ENCODE measurements at places on chromosomes 3 and 15.

DNA sequence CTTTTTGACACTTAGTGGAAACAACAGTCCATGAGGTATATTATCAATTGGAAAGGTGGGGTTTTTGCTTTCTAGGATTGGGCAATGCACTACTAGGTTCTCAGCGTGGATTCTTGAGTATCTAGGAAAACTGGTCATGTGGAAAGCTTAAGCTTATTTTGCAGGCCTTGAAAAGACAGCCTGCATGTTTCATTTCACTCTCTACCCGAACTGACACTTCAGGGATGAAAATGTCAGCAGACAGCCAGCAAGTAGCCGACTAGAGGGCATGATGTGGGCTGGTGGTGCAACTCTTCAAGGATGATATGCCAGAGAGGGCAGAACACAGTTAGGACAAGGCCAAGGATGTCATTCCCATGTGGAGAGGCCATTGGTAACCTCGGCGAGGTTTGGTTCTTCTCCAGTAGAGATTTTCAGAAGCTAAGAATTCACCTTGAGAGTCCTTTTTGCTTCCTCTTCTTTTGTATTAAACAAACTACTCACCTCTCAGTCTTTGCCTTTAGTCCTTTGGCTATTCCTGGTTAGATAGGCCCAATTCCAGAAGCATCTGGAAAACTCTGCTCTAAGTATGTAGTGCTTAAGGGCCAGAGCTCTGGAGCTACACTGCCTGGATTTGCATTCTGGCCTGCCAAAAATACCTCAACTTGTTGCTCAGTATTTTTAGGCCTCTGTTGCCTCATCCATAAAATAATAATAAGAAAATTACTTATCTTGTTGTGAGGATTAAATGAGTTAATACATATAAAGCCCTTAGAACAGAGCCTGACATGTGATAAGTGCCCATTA lies 17.9 kb downstream of the LPP start:
- DNase-seq, result no peak

- no peak for DNase-seq
These were observed 43.5 kb downstream of the CEMIP start for GRCh38 chr15:80822676-80823075.

GRCh38 chr15:60661080-60661645 lies 182.2 kb upstream of the ICE2 start:
- DNase-seq, result no peak

- no peak for DNase-seq
These were observed 425.1 kb upstream of the NECTIN3 start for GRCh38 chr3:110646496-110646895.

GRCh38 chr15:89333959-89334509 lies 590 bp downstream of the POLG start:
- DNase-seq, result no peak

DNA sequence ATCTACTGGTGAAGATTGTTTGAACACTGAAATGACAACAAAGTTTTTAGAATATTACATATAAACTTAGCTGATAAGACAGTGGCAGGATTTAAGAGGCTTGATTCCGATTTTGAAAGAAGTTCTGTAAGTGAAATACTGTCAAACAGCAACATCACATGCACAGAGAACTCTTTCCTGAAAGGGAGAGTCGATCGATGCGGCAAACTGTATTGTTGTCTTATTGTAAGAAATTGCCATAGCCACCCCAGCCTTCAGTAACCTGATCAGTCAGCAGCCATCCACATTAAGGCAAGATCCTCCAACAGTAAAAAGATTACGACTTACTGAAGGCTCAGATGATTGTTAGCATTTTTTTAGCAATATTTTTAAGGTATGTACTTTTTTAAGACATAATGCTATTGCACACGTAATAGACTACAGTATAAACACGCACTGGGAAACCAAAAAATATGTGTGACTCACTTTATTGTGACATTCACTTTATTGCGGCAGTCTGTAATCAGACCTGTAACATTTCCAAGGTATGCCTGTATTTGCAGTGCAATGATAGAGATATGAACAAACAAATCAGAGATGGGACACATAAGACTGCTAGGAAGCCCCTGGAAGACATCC lies 225.6 kb upstream of the UBE2E1 start:
- DNase-seq, result no peak

DNA sequence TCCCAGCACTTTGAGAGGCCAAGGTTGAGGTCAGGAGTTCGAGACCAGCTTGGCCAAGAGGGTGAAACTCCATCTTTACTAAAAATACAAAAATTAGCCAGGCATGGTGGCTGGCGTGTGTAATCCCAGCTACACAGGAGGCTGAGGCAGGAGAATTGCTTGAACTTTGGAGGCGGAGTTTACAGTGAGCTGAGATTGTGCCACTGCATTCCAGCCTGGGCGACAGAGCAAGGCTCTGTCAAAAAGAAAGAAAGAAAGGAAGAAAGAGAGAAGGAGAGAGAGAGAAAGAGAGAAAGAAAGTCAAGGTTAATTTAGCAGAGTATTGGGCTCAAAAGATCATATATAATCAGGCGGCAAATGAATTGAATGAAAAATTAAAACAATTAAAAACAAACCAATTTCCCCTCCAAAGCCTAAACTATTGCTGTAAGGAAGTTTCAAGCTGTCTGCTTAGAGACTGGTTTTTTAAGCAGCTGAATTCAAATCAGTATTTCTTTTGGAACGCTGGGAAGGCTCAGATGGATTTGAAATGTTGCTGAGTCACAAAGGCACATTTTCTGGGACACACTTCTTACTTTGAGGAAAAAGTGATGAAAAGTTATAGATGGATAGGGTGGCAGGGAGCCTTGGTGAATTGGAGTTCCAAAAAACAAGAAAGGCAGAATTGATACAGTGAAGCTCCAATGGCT lies 81.3 kb upstream of the BHLHE40 start:
- no peak for DNase-seq

DNA sequence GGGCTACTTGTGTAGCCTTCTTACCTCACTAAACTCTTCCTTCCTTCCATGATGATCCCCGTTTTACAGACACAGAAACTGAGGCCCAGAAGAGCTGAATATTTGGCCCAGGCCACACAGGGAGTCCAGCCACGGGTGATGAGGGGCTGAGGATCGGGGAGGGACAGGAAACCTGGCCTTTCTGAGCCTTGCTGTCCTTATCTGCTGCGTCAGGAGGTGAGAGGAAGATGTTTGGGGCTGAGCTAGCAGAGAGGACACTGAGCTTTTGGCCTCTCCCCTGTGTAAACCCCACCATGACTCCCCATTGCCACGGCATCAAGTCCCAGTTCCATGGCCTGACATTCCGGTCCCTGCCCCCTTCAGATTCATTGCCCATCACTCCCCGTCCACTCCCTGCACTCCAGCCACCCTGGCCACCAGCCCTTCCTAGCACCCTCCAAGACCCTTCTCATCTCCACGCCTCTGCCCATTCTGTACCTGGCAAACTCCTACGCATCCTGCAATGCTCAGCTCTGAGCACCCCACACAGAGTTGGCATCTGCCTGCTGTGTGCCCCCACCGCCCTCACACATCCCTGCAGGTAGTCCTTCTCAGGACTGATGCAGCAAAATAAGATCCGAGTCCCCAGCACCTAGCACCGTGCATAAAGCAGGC lies 103.0 kb downstream of the FBLN2 start:
- DNase-seq, result no peak

- no peak for DNase-seq
These were observed 7.4 kb downstream of the POC1A start for GRCh38 chr3:52146811-52147210.

DNA sequence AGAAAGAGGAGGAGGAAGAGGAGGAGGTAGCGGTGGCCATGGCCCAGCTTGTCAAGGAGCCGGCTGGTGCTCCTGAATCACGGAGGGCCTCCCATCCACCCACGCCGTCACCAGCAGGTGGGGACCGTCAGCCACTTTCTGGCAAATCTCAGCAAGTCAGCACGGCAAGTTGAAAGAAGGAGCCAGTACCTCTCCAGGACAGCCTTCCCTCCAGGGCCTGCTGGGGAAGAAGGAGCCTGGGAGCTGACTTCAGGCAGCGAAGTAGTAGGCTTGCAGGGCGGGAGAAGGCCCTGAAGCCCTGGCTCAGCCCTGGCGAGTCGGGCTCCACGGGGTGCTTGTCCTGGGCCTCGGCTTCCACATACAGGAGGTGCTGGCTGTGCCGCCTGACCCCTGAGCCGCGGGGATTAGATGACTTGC lies 99.2 kb upstream of the TRPM1 start:
- peak; percentile 58 for DNase-seq

- no peak for DNase-seq
These were observed 6.2 kb upstream of the ATP13A4 start for GRCh38 chr3:193560870-193561269.

DNA sequence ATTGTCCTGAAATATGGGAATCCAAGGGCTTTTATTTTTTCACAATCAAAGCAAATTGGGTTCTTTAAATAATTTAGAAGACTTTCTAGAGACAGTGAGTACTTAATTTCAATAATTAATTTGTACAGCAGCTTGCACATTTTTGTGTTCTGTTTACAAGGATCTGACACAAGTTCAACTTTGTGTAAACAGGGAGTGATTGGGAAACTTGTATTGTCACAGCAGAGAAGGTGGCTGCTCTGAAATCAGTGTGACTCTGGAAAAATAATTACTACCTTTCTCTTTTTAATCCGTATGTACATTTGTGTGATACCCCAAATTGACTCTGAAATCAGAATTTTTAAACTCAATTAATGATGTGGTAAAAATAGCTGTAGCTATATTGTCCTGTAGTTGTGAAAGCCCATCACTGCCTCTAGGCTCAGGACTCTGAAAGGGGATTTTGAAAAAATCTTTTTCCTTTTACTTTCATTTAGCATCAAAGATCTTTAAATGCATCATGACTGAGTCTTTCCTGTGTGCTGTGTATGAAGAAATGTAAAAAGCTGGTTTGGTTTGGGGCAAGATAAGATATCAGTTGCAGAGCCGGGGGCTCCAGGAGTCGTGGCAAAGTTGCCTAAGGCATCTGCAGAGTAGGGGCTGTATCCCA lies 45.1 kb downstream of the MFSD1 start:
- DNase-seq, result no peak

- DNase-seq, result no peak
These were observed 15.3 kb upstream of the COLQ start for GRCh38 chr3:15536856-15537255.

DNA sequence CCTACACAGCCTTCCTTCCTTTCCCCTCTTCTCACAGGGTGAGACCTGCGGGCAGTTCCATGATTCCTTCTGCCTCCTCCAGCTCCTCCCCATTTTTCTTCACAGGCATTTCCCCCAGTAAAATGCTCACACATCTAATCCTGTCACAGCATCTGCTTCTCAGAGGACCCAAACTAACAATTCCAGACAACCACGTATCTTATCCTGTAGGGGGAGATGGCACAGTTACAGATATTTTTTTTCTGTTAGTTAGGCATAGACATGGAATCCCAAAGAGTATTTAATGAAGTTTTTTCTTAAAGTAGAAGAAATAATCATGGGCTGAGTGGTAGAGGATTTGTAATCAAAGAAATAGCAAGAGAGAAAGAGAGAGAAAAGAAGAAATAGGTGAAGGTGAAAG lies 373.1 kb upstream of the ADAMTS9 start:
- no peak for DNase-seq

DNA sequence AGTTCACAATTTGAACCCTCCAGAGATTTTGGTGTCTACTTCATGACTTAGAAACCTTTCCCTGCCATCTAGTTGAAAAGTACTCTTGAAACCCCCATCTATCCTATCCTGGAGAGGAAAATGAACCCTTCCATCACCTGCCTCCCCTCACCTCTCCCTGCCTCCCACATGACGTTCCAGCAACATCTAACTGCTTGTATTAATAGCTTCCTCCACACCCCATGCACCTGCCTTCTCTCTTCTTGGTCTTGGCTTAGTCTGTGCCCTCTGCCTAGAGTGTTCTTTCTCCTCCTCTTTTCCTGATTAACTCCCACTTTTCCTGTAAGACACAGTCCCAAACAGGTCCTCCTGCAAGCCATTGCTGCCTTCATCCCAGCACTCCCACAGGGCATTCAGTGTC lies 107.8 kb downstream of the LIPC start:
- DNase-seq, result no peak

GRCh38 chr15:96716075-96716474 lies 385.6 kb downstream of the NR2F2 start:
- no peak for DNase-seq

- DNase-seq, result no peak
These were observed 513.4 kb downstream of the SHQ1 start for GRCh38 chr3:72334681-72335457.

- DNase-seq, result no peak
These were observed 285.4 kb upstream of the ROPN1 start for GRCh38 chr3:124277144-124277890.

DNA sequence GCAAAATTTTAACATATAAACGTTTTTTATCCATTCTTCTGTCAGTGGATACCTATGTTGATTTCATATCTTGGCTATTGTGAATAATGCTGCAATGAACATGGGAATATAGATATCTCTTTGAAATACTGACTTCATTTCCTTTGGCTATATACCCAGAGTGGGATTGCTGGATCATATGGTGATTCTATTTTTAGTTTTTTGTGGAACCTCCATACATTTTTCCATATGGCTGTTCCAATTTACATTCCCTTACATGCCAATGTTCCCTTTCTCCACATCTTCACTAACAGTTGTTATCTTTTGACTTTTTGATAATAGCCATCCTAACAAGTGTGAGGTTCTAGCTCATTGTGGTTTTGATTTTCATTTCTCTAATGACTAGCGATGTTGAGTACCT lies 344.6 kb downstream of the EPHA3 start:
- no peak for DNase-seq

DNA sequence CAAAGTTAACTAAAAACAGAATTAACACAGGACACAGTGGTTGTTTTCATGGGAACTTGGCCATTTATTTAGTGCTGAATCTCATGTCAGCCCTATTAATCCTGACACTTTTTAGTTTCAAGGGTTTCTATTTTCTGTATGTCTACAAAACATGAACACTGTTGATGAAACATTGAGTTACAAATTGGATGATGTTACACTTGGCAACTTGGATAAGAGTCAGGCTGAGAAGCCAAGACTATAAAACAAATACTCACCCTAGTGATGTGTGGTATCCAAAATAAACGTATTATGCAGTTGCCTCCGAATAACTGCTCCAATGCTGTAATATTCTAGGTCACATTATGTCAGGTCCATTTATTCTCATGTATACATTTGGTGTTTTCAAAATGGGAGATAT lies 349.6 kb downstream of the ZIC1 start:
- no peak for DNase-seq

DNA sequence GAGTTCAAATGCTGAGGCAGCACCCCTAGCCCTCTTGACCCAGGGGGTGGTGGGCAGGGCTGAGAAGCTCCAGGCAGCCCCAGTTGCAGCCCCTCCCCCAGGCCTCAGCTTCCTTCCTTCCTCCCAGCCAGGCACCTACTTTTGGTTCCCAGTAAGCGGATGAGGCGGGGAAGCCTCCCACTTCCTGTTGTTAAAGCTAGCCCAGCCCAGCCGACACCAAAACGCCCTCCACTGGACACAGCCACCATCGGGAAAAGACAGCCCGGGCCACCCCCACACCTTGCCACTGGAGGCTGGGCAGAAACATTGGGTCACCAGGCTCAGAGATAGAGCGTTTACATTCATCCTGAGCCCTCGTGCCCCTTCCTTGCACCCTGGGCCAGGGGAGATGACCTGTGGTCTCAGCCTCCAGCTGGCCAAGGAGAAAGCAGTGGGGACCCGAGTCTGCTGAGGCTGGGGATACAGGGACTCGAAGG lies 3.5 kb downstream of the DUSP7 start:
- DNase-seq, result peak; percentile 23
